ENCODE measurements at places on chromosomes 1 and 21.

- DNase-seq = no peak
Measured at GRCh38 chr1:109931189-109931731, 20.6 kb downstream of the CSF1 start.

DNA sequence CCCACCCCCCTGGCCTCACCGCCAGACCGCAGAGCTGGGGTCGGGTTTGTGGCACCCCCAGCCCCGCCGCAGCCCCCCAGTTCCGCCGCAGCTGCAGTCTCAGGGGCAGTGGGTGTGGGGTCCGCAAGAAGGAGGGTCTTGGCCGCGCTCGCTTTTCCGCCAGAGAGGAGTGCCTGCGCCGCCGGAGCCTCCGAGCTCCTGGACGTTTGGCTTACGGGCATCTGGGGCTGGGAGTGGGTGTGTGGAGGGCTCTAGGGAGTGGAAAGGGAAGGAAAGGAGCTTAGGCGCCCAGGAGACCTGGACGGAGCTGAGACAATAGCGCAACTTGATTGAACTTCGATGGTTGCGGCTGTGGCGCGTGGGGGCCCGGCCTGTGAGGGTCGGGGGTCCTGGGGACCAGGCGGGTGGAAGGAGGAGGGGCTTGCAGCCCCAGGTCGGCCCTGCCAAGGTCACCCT is 88.8 kb upstream of the IPO9 start:
- no peak for DNase-seq

GRCh38 chr1:95021805-95022643 is 50.7 kb downstream of the ALG14 start:
- DNase-seq = no peak

- DNase-seq = no peak
Measured at GRCh38 chr21:16378525-16378924, 648.7 kb downstream of the USP25 start.

DNA sequence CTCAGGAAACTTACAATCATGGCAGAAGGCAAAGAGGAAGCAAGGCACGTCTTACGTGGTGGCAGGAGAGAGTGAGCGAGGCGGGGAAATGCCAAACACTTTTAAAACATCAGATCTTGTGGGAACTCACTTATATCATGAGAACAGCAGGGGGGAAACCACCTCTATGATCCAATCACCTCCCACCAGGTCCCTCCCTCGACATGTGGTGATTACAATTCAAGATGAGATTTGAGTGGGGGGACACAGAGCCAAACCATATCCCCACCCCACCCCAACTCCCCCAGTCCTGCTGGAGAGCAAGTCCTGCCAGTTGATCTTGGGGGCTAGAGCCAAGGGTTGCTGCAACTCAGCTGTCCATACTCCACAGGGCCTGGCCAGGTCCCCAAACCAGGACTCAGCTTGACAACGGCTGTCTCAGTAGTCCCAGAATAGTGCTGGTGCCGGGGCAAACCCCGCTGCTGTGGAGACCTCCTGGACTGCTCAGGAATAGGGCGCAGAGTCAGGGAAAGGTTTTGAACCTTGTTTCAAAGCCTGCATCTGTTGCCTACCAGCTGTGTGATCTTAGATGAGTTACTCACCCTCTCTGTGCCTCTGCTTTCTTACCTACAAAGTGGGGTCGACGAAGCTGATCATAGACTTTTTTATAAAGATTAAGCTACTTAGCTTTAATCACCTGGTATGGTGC is 79.5 kb downstream of the STUM start:
- DNase-seq = no peak

- DNase-seq = no peak
Measured at GRCh38 chr1:40769815-40770214, 13.8 kb upstream of the KCNQ4 start.

DNA sequence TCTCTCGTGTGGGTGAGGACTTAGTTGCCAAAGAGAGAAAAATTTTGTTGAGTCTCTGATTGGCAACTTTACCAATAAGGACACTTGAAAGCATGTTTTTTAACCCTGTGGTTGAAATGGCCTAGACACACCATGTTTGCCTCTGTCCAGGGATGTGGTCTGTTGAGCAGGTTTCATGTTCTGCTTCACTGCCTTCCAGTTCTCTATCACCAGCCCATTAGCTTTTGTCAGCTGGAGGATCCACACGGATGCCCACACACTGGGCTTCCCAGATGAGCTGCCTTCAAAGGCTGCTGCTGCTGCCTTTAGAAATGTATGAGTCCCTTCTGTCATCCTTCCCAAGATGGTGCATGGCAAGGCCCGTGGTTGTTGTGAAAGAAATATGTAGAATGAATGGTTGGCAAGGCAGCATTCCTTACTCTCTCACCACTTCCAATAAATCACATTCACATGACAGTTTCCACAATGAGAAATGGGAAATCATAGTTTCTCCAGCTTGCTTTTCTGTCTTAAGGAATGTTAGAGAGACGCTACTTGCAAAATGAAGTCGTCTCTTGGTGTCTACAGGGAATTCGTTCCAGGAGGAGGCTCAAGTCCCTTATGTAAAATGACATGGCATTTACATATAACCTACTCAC is 108.2 kb upstream of the SLC35F3 start:
- no peak for DNase-seq

- no peak for DNase-seq
Measured at GRCh38 chr1:155272466-155273342, 600 bp downstream of the CLK2 start.

DNA sequence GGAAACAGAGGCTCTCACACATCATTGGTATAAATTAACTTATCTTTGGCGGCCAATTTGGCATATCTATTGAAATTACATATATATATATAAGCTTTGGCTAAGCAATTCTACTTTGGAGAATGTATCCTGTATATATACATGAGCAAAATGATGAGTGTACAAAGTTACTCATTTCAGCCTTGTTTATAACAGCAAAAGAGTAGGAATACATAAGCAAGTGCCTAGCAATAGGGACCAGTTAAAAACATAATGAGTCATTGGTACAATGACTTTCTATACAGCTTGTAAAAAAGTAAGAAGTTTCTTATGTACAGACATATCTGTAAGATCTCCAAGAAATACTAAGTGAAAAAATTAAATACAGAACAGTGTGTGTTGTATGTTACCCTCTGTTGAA is 190.8 kb downstream of the LTN1 start:
- no peak for DNase-seq

GRCh38 chr1:9100471-9101043 is 28.3 kb downstream of the GPR157 start:
- no peak for DNase-seq

GRCh38 chr21:46610018-46610701 is 5.3 kb upstream of the S100B start:
- DNase-seq = no peak

- no peak for DNase-seq
Measured at GRCh38 chr1:8251635-8252034, 66.3 kb upstream of the SLC45A1 start.

DNA sequence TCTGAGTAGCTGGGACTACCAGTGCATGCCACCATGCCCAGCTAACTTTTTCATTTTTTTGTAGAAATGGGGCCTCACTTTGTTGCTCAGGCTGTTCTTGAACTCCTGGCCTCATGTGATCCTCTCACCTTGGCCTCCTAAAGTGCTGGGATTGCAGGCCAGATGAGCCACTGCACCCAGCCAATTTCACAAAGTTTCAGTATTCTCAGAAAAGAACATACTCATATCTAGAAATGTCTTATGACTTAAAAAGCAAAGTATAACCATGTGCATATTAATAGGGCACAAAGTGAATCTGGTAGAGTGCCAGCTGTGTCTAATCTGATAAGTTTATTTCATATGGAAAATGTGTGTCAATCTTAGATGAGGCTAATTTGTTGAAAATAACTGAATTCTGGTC is 87.5 kb upstream of the CACYBP start:
- no peak for DNase-seq

DNA sequence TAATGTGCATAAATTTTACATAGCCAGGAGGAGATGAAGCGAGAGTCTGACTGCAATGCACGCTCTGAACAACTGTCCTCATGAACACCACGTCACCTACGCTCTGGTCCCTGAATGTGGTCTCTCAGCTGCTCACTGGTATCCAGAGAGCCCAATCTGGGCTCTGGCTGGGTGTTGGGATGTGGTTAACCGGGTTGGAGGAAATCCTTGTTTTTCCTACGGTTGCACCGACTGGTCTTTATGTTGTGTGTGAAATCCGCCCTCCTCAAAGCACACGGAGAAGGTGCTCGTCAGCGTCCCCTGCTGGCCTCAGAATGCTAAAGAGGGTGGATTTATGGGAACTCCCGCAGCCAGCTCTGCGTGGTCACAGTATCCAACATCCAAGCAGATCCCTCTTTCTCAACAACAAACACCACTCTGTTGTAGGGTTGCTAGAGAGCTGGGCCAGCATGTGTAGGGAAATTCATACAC is 51.8 kb upstream of the FAM89A start:
- DNase-seq = no peak

DNA sequence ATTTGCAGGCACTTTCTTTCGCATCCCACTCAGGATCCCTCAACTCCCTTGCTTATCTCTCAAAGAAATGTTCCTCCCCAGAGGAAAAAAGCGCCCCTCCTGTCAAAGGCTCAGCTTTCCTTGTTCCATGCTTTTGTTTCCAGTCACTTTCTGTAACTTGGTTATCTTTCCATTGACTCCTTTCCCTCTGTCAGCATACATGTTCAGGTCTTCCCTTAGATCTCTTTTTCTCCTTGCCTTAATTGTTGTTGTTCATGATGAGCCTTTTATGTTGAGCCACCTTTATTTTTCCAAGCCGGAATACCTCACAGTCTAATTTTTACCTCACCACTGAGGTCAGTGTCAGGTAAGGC is 46.5 kb upstream of the PODN start:
- DNase-seq = no peak

GRCh38 chr1:83497563-83497962 is 501.4 kb downstream of the TTLL7 start:
- no peak for DNase-seq

DNA sequence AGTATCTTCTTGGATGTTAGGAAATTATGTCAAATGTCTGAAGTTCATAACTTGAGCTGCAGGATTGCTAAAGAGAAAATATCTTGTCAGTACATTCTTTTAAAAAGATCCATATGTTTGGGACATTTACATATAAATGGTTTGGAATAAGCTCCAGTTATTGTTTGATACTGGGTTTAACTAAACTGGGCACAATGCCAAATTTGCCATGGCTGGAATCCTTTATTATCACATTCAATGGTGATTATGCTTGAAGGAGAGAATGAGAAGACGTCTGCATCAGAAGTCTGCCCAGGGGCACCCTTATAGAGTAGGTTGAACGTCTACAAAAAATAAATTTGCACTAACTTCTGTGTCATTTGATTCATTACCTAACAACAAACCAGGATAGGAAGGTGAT is 652.5 kb downstream of the AMY1C start:
- DNase-seq = no peak

GRCh38 chr1:58038574-58038973 is 508.0 kb downstream of the OMA1 start:
- DNase-seq = no peak

GRCh38 chr1:91603409-91603808 is 102.8 kb downstream of the CDC7 start:
- DNase-seq = no peak

DNA sequence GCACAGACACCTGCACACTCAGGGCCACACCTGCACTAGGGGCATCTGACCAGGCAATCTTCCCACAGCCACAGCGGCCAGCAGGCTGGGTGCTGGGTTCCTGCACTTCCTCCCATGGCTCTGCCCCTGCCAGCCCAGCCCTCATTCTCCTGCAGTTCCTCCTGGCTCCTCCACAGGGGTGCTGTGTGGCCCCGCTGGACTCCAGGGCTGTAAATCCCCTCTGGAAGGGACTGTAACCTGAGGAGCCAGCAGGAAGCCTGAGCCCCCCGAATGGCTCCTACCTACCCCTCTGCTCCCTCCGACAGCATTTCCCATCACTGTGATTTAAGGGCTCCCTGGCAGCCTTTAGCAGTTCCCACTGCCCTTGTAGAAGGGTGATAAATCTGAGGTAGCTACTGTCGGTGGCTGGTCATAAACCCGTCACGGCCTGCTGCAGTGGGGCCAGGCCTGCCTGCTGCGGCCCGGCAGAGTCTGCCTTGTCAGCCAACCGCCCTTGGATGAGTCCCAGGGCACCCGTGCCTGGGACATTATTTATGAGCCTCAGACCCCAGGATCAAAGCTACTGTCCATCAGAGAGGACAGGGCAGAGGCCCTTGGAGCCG is 8.8 kb downstream of the UBL4B start:
- no peak for DNase-seq

DNA sequence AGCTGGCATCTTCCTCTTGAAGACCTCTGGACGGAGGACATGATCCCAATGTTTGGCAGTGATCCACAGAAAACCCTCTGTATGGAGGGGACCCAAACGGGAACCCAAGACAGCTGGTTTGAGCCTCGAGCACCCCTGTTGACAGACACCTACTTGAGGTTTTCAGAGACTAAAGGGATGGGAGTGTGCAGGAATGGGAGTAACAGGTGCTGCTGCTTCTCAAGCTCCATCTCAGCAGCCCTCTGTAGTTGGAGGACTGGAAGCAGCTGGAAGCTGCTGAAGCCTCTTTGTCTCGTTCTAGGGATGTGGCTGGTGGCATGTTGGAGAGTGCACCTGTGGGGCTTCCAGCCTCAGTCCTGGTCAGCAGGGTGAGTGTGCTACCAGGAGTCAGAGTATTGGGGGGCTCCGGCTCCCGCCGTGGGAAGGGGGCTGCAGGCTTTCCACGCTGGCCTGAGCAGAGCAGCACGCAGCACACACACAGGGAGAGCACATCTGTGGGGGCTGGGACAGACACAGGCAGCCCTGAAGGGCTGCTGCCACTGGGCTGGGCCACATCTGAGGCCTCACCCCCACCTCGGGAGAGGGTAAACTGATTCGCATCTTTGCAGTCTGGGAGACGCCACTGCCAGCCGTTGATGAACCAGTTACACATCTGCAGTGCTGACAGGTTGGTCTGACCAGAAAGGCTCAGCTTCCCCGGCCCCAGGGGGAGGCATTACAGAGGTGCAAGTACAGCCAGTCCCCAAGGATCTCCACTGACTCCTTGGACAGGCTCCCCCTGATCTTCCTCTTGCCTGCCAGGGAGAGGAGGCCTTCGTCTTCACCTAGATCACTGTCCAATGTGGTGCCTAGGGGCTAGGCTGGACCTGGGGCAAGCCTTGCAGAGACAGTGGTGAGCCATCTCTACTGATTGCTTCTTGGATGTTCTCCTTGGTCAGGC is 56.6 kb downstream of the ADSS2 start:
- DNase-seq = no peak

GRCh38 chr1:160167056-160167455 is 15.7 kb downstream of the ATP1A4 start:
- no peak for DNase-seq

DNA sequence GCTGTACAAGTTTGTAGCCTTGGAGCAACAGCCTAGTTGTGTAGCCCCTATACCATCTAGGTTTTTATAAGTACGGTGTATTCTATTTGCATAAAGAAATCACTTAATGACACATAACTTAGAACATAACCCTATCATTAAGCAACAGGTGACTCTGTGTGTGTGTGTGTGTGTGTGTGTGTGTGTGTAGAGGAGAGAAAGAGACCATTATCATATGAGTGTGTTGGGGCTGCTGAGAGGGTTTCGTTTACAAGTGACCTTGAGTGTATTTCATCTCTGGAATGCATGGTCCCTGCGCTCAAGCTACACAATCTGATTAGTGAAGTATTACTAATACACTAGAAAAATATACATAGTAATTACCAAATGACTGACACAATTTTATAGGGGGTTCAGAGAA is 115.1 kb downstream of the RABGAP1L start:
- DNase-seq = no peak

- no peak for DNase-seq
Measured at GRCh38 chr21:35234725-35235124, 185.6 kb upstream of the RUNX1 start.
